Adipocyte (in vitro differentiated cells): ENCODE measurements at places on chromosomes 6 and 20.
A peak's percentile ranks its signal among the peaks of the same experiment; 100 is the strongest.

- DNase-seq: no peak
These were observed 141.5 kb downstream of the BMP7 start for GRCh38 chr20:57124800-57125517.

DNA sequence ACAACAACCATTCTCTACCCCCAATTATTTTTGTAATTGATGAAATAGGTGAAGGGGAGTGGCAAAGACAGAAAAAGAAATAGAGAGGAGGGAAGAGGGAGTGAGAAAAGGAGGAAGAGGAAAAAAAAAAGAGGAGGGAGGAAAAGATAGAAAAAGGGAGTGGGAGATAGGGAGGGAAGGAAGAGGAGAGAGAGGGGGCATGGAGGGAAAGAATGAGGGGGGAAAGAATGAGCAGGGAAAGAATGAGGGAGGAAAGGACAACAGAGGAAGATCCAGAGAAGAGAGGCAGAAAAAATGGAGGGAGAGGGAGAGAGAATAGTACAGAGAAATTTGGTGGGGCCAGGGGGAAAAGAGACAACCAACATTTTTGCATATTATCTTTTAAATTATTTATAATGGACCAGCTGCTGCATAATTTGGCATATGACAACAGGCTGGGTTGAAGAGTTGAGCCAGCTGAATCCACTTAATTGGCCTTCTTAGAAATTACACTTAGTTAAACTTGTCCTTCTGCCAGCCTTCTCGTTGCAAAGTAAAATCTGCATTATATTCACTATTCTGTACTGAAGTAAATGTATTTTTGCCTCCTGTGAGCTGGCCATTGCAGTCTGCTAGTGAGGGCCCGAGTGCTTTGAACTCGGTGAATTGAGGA, 101.0 kb downstream of the ARHGAP18 start:
- no peak for DNase-seq

DNA sequence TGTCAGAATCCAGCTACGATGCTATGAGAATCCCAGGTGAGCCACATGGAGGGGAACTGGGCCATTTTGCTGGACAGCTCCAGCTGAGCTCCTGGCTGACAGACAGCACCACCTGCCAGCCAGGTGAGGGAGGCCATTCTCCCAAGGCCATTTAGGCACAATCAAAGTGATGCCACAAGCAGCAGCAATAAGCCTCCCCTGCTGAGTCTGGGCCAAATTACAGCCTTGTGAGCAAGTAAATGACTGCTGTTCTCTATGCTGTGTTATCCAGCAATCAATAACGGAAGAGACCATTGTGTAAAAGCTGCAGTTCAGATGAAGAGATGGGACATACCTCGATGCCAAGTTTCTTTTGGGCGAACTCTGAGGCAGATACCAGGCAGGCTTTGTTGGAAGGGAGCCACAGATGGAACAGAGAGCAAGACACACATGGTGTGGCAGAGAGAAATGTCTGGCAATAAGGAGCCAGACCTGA, 14.0 kb upstream of the SCGN start:
- no peak for DNase-seq

- no peak for DNase-seq
These were observed 53.1 kb downstream of the NINL start for GRCh38 chr20:25532015-25532751.

GRCh38 chr6:142903812-142904211, 41.2 kb downstream of the HIVEP2 start:
- DNase-seq: peak; percentile 48

DNA sequence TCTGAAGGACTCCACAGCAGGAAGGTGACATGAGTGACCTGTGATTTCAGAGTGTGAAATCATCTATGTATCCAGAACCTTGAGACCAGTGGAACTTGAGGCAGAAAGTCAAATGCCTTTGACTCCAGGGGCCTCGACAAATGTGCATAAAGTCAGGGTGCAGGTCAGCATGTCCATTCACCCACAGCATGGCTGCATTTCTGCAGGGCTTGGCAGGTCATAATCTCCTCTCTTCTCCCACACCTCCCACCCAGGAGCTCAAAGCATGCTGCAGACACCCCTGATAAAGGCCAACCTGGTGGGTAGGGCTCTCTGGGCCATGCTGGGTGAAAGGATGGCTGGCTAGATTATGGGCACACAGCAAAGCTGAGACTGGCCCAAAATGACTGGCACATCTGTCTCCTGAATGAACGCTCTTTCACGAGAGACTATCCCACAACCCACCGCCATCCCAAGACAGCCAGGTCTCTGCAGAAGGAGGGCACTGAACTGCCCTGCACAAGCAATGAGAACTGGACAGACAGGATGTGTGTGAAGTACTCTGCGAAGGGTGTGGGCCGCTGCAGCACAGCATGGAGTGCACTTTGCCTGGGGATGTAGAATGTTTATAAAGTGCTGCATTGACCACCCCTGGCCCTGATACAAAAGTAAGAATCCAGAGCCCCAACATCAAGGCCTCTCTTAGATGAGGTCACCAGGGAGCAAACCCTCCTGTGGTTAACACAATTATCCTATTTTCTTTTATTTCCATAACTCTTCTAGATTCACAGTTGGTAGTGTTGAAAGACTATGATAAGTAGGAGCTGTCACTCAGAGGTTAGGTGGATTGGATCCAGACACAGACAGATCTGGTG, 78.2 kb upstream of the NXT1 start:
- DNase-seq: no peak

DNA sequence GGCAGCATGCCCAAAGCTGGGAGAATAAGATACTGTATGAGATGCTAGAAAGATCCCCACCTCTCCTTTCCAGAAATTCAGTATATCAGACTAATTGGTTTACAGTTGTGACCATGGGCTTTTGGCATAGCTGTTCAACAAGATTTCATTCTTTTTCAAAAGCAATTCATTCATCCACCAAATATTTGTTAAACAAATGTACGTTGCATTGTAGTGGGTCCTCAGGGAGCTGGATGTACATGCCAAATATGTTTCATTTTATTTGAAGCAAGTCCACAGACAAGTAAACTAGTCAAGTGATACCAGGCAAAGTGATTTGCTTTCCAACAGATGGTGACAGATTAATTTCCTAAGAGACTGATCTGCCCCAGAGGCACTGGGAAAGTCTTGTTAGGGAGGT, 85.8 kb upstream of the ESR1 start:
- DNase-seq: no peak

GRCh38 chr6:138377844-138378243, at the start of gene SMIM28:
SMIM28 (plus strand) TSS chr6:138377905; CDS start chr6:138378073, 168 bp downstream.
- no peak for DNase-seq

DNA sequence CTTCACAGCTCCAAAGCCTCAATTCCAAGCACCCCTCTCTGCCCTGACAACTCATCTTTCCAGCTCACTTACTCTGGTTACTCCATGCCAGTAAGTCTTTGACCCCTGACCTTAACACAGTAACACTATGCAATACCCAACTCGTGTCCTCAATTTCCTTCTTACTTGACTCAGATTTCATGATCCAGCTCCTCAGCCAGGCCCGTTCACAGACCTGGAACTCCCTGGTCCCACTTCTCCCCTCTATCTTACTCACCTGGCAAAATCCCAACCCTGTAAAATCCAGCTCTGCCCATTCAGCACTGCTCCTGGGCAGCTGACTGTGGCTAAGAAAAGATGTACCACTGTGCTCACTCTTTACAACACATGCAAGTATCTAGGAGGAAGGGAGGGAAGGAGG, 7.9 kb downstream of the GNL1 start:
- DNase-seq: peak; percentile 3

DNA sequence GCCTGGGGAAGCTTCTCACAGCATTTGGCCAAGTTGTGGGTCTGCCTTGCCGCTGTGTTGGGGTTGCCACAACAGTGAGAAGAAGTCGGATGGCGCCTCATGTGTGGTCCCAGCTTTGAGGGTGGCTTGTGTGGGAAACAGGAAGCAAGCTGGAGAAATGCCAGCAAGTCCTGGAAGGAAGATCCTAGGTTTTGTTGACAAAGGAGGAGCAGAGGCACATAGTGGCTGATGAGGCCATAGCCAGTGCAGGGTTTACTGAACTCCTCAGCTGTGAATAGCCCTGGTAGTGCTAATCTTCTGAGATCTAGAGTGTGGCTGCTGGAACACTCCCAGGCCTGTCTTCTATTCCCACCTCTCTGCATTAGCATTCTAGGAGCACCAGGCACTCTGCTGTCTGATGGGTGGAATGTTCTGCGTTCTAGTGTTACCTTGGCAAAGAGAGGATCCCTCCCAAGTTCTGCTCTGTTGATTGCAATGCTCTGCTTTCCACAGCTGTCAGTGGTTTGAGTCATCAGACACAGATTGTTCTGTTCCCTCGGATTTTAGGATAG, 25.2 kb downstream of the SNPH start:
- DNase-seq: no peak

- no peak for DNase-seq
These were observed 306.6 kb downstream of the PRKN start for GRCh38 chr6:162421004-162421403.

- DNase-seq: no peak
These were observed 6.4 kb upstream of the CST3 start for GRCh38 chr20:23644164-23644563.

DNA sequence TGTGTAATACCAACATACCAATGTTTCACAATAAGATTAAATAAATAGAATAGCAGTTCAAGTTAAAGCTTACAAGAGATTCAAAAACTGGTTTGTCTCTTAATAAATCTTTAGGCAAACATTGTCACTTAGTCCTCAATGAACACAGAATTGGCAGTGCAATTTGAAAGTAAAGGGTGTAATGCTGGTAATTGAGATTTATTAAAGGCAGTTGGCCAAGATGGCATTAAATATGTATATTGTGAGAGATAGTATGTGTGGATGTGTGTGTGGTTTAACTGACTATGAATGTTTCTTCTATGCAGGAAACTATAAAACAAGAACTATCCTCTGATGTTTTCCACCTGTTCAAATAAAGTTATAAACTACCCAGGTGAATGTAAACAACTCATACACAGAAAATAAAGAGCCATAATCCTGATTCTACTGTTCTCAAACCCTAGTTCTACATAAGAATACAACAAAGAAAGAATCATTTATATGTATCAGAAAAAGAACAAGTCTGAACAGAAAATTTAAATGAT, 267.9 kb upstream of the PTCHD4 start:
- DNase-seq: no peak

DNA sequence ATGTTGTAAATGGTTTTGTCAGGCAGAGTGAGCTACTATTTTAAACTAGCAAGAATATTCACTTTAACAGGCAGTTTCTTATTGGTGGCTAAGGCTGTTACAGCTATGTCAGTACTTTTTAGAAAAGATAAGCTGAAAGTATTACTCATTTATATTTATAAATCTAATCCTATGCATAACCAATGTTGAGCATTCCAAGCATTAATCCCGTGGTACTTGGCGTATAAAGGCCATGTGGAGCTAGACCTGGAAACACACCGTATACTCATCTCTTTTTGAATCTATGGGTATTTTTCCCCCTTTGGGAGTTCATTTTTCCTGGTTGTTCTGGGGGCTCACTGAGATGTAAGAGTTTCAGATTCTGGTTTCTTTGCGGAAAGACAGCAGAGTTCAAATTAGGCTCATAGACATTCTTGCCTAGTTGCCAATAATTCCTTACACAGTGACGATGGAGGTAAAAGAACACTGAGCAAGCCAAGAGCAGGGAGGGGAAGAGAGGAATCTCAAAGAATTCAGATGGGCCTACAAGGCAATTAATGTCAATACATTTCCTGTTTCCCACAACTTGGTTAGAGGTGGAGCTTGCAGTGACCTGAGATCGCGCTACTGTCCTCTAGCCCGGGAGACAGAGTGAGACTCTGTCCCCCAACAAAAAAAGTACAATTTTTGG, 211.5 kb downstream of the SOX4 start:
- no peak for DNase-seq

- peak; percentile 34 for DNase-seq
These were observed 25.7 kb downstream of the HMGN3 start for GRCh38 chr6:79208816-79209215.

- DNase-seq: peak; percentile 52
These were observed 11.5 kb downstream of the DHX35 start for GRCh38 chr20:38973645-38974044.

DNA sequence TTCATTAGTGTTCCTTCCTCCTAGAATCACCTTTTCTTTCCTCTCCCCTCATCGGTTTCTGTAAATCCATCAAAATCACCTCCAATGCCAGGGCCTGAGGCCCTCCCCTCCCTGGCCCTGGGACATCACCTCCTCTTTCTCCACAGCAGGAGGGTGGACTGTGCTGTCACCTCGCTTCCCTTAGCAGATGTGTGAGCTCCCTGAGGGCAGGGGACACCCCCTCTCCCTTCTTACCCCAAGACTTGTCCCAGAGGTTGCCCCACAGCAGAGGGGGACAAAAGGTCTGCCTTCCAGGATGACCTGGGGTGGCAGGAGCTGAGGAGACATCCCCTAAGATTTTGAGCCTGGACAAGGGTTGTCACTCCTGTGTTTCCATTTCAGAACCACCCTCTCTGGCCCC, 5.9 kb downstream of the ULBP1 start:
- DNase-seq: no peak

GRCh38 chr6:285030-285771, 7.1 kb upstream of the DUSP22 start:
- DNase-seq: no peak

GRCh38 chr6:83613378-83613777, 95.5 kb downstream of the SNAP91 start:
- DNase-seq: no peak

DNA sequence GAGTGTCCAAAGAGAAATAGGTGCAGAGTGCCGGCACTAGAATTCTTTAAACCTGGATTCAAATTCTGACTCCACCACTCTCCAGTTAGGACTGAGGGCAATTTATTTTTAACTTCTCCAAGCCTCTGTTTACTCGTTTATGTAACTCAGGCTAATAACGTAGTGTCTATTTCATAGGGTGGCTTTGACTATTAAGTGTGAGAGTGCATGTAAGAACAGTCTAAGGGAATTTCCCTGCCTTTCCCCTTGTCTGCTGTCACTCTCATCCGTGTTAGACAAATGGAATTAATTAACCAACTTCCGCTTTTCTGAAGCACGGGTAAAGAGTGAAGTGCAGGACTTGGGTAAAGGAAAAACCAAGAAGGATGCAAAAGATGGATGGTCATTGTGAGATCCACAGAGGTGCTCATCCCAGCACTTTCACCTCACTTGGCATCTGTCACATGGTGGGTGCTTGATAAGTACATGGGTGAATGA, 4.1 kb upstream of the ZKSCAN8 start:
- peak; percentile 56 for DNase-seq

DNA sequence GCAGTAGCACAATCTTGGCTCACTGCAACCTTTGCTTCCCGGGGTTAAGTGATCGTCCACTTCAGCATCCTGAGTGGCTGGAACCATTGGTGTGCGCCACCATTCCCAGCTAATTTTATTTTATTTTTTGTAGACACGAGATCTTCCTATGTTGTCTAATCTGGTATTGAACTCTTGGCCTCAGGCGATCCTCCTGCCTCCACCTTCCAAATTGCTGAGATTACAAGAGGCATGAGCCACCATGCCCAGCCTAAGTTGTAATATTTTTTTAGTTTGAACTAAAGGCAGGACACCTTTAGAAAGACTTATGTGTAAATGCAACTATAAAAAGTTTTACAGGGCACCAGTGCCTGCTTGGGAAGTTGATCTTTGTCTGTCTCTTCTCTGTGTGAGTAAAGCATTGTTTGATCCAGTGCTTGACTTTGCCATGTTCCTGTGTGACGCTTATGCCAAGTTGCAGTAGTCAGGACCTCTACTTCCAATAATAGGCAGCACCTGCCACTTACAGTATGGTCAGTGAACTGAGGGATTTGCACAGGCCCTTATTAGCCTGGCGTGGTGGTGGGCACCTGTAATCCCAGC, 46.9 kb downstream of the JARID2 start:
- no peak for DNase-seq
